Activated CD4-positive, alpha-beta memory T cell treated with anti-CD3 and anti-CD28 coated beads, Interleukin-2, amount 10 ng/mL, durations not matched to agents 7 days and 5 days (primary cell): ENCODE measurements at places on chromosomes 16 and 17.

DNA sequence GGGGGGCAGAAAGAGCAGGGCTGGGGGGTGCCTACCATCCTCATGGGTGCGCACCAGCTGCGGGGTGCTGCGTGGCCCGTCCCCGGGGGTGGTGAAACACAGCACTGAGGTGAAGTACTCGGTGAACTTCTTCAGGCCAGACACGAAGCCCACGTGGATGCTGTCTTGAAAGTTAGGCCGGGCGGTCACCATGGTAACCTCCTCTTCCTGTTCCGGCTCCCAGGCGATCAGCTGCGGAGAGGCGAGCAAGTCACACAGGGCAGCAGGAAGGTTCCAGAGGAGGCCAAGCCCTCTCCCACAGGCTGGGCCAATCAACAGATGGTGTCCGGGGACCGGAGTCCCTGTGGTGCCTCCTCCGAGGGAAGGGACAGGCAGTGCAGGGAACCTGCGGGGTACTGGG, 90.1 kb upstream of the CDC42EP4 start:
- DNase-seq, result peak; percentile 31

DNA sequence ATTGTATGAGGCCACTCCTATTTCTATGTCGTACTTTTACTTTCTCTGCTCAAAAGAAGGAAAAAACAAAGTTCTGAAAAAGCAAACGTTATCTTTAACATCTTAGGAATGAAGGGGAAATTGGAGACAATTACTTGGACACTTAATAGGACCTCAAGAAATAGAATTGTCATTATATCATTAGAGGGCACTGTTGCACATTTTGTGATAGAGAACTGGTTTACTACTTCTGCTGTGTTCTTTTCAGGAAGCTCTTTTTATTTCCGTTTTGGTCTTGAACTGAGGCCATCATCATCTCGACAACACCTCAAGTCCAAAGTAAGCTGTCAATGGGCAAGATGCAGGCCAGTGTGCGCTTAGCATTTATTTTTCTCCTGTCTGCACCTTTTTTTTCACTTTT, 14.6 kb downstream of the COG4 start:
- no peak for DNase-seq

- no peak for DNase-seq
Observed at GRCh38 chr17:34620458-34620857, 41.1 kb downstream of the TMEM132E start.

GRCh38 chr16:30421010-30421409, 8.8 kb downstream of the DCTPP1 start:
- DNase-seq, result no peak

- no peak for DNase-seq
Observed at GRCh38 chr16:2285731-2286191, 17.8 kb upstream of the RNPS1 start.

- DNase-seq, result no peak
Observed at GRCh38 chr17:59254742-59255141, 34.4 kb downstream of the GDPD1 start.

DNA sequence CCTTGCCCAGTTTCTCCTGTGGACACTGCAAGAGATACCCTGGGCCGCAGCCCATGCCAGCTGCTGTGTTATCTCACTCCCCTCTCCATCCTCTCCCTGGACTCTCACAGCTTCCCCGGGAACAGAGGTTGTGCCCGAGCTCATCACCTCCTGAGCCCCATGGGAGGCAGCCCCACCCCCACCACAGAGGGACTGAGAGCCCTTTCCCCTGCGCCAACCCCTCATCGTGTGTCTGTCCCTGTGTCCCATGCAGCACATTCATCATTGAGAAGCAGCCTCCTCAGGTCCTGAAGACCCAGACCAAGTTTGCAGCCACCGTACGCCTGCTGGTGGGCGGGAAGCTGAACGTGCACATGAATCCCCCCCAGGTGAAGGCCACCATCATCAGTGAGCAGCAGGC, 12.7 kb downstream of the STAT5A start:
- no peak for DNase-seq

GRCh38 chr17:41012326-41013120, 3.6 kb upstream of the KRTAP3-1 start:
- DNase-seq, result no peak

DNA sequence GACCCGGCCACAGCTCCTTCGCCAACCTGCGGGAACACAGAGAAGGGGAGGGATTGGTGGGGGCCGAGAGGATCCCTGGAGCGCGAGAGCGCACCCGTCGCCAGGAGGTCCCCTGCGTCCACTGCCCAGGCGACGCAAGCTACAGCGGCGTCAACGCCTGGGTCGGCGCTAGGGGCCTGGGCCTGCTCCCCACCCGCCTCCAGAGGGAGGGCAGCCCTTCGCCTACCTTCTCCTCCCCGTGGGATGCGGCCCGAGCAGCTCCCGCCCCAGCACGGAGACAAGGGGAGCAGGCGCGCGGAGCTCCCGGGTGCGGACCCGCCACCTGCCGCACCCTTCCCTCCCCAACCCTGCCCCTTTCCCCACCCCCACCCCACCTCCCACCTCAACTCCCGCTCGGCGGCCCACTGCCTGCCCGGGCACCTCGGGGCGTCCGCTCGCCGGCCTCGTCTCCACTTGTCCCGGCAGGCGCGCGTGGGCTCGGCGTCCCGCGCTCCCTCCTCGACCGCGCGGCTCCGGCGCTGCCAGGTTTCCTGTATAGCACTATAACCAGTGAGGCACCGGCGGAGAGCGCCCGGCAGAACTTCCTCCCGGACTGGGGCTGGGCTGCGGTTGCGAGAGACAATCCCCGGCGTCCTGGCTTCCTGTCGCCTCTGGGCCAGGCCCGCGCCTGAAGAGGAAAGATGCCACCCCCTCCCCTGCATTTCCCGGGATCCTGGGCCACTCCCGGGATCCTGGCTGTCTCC, 119.1 kb upstream of the SMURF2 start:
- peak; percentile 73 for DNase-seq

- no peak for DNase-seq
Observed at GRCh38 chr17:56597495-56597990, 4.0 kb downstream of the NOG start.

DNA sequence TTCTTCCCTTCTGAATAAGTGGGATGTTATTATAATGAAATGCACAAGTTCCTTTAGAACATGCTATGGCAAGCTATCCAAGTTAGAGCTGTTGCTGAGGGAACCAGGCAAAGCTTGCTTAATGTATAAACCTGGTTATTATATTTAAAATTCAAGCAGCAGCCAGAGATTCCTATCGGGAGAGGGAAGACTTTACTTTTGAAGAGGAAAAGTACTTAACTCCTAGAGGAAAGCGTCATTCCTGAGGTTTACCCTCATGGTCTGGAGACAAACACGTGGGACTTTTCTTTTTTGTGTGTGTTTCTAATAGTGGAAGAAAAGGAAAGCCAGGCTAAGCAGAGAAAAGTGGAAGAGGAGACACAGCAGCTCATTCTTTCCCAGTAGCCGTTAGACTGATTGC, 39.9 kb upstream of the MYH10 start:
- no peak for DNase-seq

DNA sequence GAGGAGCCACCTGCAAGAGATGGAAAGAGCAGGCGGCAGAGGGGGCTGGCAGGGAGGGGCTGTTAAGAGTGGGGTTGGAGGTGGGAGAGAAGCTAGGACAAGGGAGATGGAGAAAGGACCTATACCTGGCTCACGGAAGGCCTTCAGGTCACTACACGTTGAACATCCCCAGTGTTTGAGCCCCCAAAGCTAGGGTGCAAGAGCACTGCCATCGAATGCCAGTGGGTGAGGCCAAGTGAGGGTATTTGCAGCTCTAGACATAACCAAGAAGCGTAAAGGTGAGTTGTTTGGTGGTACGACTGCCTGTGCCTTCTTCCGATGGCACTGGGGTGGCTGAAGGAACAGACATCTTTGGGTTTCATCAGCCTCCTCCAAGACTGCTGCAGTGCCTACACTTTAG, 17.0 kb upstream of the HERPUD1 start:
- no peak for DNase-seq

GRCh38 chr17:21299981-21300600, 15.6 kb downstream of the MAP2K3 start:
- no peak for DNase-seq

- no peak for DNase-seq
Observed at GRCh38 chr17:60106340-60107059, 27.8 kb upstream of the HEATR6 start.

GRCh38 chr17:31495022-31495885, 103.8 kb downstream of the RAB11FIP4 start:
- no peak for DNase-seq

GRCh38 chr17:10041916-10042588, 137.0 kb upstream of the RCVRN start:
- no peak for DNase-seq

DNA sequence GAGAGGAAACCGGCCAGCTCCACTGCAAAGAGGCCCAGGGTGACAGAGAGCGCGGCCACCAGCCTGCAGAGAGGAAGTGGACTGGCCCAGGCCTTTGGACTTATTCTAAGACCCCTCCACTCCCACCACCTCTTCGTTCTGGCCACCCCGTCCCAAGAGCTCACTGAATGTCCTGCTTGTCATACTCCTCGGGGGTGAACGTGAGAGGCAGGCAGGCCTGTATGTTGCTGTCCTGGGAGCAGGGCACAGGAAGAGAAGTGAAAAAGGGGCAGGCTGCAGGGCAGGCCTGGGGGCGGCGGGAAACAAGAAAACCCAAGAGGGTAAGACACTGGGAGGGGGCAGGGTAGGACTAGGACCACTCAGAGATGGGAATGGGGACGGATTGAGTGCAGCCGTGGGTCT, 384 bp downstream of the TMEM107 start:
- peak; percentile 26 for DNase-seq

DNA sequence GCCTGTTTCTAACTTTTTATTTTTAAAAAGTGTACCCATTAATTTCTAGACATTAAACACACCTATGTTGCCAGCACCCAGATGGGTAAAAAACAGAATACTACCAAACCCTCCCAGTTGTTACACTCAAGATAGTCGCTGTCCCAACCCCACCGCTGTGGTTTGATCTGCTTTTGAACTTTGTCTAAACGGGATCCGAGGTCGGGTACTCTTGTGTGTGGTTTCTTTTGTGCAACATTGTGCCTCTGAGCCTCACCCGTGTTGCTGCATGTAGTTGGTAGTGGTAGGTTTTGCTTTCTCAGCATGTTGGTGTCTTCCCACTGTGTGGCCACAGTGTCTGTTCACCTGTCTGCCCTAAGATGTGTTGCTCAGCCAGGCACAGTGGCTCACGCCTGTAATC, 4.3 kb downstream of the KLHL36 start:
- DNase-seq, result peak; percentile 45

GRCh38 chr17:28827672-28828071, 14.9 kb downstream of the FAM222B start:
- DNase-seq, result no peak

- peak; percentile 30 for DNase-seq
Observed at GRCh38 chr17:46782250-46782953, 36.1 kb downstream of the WNT3 start.

- DNase-seq, result no peak
Observed at GRCh38 chr17:10789694-10790271, 14.1 kb downstream of the TMEM238L start.

GRCh38 chr17:17320911-17321220, 17.7 kb downstream of the NT5M start:
- DNase-seq, result no peak

DNA sequence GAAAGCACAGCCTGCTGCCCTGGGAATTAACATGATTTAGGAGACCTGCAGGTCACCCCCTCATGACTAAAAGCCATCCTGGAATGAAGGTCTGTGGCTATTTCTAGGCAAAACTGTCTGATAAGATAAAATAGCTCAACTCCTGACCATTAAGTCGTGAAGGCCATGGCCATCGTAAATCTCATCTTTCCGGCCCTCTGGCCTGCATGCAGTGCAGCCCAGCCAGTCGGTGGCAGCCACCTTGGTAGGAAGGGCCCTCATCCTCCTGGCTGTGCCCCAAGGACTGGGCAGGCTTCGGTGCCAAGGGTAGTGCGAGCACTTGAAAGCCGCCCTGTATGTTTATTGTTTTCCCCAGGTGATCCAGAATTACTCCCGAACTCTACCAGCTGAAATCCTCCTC, 18.2 kb upstream of the MEOX1 start:
- no peak for DNase-seq
